Activated naive CD4-positive, alpha-beta T cell treated with anti-CD3 and anti-CD28 coated beads, Interleukin-2, amount 10 ng/mL, durations not matched to agents 5 hours and 36 hours (primary cell): ENCODE measurements at places on chromosomes 2 and 18. TPM values are rescaled to one million over a fixed set of nuclear protein-coding genes. Genes with fewer than 3 reads are reported as not detected.

Gene SULT6B1
- not detected for total RNA-seq

Gene RNF138
- 62.9 TPM for total RNA-seq

Gene SPRED2
- total RNA-seq = 16.4 TPM

Gene DYNAP
- total RNA-seq = not detected

Gene SAP130
- total RNA-seq = 28.6 TPM

Gene CPLX4
- not detected for total RNA-seq

Gene GCG
- total RNA-seq = not detected

Gene TRABD2A
- 97.7 TPM for total RNA-seq

Gene GMCL1
- 27.5 TPM for total RNA-seq

Gene KLHL14
- total RNA-seq = not detected

Gene RGPD3
- 0.13 TPM for total RNA-seq

Gene C2orf81
- total RNA-seq = 3.3 TPM

Gene L3MBTL4
- total RNA-seq = 0.07 TPM

Gene CD28
- 132 TPM for total RNA-seq

Gene ACTG2
- not detected for total RNA-seq

Gene LYG2
- not detected for total RNA-seq

Gene DPYSL5
- total RNA-seq = not detected

Gene ANKRD30B
- total RNA-seq = not detected
